Esophagus squamous epithelium (tissue), 5 donors: ENCODE measurements at places on chromosomes 1 and 21.

DNA sequence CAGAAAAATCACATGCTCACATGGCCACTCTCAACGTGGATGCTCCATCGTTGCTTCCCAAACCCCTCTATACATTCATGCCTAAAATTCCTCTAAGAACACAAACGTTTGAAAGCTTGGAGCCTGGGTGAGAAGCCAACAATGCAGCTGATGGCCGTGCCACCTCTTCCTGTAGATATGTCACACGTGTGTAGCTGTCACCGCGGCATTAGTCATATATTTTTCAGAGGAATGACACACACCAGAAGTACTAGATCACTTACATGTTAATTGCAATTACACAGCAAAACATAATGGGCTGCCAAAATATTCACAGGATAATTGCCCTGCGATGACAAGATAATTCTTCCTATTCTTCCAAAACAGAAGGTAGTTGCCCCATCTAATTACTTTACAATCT is 112.7 kb upstream of the BACE2 start:
- no peak for DNase-seq

- no peak for DNase-seq
These were observed 28.8 kb downstream of the QSOX1 start for GRCh38 chr1:180183426-180183825.

- no peak for DNase-seq
These were observed 70.4 kb upstream of the ABCG1 start for GRCh38 chr21:42148584-42148983.

- DNase-seq: no peak
These were observed 12.8 kb upstream of the PHC2 start for GRCh38 chr1:33443705-33444180.

DNA sequence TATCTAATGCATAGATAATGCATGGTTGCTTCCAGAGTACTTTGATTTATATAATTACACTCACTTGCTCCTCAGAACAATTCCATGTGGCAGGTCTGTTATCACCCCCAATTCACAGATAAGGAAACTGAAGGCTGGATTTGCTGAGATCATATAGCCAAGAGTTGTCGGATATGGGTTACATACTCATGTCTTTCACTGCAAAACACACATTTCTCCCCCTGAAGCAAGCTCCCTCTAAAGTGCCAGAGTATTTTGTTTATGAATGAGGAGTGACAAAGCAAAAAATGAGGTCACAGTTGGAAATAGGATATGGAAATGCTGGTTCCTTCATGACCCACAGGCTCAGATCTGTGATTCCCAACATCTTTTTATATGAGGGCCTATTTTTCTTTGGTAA is 134.2 kb downstream of the ROR1 start:
- DNase-seq: no peak

DNA sequence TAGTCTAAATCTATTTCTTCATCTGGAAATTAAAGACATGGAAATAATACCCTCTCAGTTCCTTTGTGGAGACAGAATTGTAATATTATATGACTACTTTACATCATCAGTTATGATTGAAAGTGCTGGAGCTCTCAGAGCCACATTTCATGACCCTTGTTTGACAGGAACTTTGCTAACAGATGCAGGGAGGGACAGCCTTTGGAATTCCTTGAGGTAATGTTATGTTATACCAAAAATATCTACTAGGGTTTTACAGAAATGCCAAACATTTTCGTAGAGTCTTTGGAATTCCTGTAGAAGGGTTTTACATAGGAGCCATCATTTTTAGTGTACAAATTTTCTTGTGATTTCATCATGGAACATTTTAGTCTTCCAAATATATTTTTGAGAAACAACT is 57.4 kb upstream of the ADAMTS5 start:
- no peak for DNase-seq

DNA sequence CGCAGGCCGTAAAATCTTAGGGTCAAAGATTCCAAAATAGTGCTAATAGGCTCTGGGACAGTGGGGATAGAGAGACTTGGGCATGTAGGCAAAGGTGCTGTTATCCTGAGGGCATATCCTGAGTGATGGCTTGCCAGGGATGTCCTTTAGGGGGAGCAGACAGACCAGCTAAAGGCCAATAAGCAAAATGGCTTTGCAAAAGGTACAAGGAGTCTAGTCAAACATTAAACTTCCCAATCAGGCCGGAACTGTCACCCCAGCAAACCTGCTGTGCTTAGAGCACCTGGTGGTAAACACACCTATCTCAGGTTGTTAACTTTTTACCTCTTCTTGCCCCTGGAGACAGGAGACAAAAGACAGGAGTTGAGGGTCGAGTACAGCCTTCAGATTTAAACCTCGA is 49.1 kb downstream of the TRABD2B start:
- DNase-seq: no peak

- DNase-seq: no peak
These were observed 226.1 kb downstream of the KCTD3 start for GRCh38 chr1:215793180-215793579.

DNA sequence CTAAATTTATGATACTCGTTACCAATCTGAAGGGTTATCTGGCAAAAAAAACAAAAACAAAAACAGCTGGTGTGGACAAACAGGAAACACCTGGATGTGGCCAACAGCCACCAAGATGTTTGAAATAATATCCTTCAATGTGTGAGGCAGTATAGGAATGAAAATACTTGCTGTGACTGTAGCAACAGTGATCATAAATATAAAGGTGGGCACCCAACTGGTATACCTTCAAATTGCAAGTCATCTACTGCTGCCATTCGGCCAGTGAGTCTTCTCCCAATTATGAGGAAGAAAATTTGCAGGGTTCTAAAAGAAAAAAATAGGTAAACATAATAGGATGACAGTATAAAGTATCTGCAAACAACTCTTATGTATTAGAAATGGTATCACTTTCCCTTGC is 916 bp downstream of the YIPF1 start:
- DNase-seq: no peak

DNA sequence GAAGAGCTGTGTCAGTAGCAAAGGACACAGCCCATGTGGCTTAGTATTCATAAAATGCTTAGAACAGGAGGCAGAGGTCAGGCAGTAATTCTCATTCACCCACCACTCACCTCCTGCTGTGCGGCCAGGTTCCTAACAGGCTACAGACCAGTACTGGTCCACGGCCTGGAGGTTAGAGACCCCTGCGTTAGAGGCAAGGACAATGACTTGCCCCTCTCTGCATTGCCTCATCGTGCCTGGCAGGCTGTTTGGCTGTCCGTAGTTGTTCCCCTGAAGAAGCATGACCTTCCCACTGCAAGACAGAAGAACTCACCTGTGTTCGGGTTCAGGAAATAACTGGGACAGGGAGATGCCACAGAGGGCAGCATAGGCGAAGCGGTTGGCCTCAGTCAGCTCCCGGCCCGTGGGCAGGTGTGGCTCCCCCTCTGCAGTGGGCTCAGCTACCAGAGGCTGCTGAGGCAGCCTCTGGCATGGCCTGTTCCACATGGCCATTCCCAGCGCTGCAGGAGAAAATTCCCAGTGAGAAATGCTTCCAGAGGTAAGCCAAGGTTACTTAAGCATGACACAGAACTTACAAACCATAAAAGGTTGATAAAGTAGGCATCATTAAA is 19.3 kb downstream of the TMCO4 start:
- no peak for DNase-seq

DNA sequence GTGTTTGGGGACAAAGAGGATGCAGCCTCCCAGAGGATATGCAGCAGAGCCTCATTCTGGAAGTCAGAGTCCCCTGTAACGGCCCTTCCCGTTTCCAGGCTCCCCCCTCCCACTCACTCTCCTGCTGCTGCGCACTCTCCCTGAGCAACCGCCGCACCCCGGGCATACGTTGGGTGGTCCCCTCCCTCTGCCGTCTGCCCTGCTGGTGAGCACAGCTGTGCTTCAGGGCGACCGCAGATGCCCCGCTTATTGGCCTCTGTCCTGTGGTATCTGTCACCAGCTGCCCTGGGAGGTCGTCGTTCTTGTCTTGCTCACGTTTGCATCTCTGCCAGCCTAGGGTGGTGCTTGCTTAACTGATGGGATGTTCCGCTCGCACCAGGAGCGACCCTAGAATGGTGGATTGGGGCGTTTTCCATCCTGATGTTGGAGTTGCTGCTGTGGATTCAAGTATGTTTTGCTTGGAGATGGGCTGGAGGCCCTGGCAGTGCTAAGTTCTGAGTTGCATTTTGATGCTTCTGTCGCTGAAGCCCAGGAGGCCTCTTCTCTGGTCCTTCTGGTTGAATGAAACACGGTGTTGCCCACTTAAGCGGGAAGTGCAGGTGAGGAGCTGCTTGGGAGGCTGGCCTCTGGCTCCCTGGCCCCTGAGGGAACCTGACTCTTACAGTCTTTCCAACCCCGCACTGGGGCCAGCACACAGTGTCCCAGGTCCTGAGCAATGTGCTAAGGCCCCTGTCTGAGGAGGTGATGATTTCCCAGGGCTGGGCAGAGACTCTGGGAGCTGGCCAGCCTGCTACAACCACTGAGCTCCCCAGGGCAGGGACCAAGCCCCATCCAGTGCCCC is 3.2 kb downstream of the TMEM201 start:
- no peak for DNase-seq

DNA sequence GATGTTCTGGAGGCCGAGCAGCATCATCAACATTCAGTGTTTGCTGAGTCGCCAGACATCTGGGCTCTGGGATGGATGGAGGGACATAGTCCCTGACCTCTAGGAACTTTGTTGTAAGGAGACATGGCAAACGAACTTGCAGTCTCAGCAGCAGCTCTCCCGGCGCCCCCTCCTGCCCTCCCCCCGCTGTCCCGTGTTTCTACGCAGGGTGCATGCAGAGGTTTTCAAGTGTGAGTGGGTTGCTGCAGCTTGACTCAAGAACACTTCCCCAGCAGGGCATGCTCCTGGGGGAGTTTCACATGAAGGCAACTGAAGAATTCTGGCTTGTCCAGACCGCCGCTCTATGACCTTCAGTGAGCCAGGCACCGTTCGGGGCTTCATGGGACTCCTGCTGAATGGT is 121.9 kb downstream of the CAMTA1 start:
- DNase-seq: no peak

- DNase-seq: no peak
These were observed 29.1 kb upstream of the TADA1 start for GRCh38 chr1:166905136-166905535.

DNA sequence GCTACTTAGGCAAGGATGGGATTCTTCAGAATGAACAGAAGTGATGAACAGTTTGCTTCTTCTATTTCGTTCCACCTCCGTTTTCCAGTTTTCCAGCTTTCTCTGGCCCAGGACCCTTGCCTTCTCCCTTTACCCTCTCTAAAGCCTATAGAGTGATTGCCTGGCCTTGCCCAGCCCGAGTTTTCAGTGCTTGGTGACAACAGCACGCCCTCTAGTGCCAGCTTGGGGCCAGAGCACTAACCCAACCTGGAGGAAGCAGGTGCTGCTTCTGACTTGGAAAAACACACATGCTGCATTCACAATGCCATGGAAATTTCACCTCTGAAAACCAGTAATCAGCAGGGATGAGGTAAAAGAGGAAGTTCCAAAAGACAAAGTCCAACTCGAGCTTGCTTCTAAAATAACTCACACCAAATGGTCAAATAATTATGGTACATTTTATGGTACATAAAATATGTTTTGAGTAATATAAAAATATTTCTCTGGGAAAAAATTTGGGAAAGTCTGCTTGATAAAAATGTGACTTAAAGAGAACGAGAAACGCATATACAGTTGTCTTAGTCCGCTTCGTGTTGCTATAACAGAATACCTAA is 26.1 kb downstream of the UBE2T start:
- no peak for DNase-seq

DNA sequence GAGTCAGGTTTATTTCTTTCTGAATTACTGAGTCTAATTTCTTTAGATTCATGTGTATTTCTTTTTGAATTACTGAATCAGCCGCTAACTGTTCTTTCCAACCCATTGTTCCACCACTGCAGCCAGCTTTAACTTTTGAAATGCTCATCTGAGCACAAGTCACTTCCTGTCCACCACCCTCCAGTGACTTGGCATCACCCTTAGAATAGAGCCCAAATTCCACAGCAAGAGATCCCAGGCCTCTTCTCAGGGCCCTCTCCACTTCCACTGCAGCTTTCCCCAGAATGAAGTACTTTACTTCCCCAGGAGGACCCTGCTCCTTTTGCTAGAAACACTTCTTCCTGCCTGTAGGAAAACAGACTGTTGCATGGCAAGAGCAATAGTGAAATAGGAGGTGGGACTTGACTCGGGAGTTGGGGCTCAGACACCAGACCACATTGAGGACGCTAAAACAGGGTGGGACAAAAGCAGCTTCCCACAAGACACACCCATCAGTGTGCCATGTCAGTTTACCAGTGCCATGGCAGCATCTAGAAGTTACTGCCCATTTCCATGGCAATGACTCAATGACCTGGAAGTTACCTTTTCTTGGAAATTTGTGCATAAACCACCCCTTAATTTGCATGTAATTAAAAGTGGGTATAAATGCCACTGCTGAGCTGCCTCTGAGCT is 56.5 kb upstream of the ADAR start:
- no peak for DNase-seq

DNA sequence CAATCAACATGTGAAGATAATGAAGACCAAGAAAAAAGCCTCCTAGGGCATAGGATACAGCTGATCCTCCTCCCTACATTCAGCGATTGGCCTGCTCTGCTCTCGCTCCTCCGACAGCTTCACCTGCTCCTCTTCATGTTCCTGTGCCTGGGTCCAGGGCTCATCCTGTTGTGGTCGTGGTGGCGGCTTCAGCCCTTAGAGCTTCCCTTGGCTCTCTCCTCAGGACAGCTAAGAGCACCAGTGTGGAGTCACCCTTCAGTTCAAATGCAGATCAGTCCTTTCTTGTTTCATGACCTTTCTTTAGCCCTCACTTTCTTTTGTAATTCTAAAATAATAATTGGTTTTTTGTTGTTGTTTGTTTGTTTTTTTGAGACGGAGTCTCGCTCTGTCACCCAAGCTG is 18.7 kb downstream of the CNN3 start:
- DNase-seq: no peak

DNA sequence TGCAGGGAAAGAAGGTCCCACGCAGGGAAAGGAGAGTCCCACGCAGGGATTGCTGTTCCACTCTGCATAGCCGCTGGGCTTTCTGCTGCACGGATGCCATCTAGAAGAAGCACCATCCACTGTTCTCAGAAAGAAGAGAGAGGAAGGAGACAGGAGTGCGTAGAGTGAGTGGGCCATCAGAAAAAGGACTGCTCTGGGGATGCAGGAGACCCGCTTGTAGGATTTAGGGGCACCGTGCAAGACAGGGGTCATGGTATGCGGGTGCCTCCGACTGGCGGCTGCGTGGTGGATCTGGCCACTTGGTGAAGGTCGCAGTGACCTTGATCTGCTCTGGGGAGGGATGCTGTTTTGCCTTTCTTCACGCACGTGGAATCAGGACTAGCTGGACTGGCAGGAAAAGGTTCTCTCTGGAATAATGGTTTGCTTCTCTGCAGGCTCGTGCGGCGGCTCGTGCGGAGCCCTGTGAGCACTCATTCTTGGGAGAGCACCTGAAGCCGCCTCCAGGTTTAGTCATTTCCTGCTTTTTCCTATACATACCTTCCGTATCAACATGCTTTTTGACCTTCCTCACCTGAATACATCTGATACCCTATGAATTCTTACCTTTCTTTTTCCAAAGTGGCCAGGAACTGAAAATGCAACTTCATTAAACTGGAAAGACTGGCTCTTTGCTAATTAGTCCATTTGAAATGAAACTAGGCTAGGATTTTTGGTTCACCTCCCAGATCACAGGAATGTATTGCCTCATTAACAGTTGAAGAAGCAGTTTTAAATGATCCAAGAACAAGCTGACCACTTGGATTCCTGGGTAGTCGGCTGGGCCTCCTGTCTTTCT is 181.6 kb downstream of the KIF26B start:
- DNase-seq: no peak

GRCh38 chr21:41729701-41730366 is 37.0 kb downstream of the RIPK4 start:
- no peak for DNase-seq

- DNase-seq: no peak
These were observed 32.5 kb upstream of the KIF1B start for GRCh38 chr1:10177876-10178275.

GRCh38 chr1:229991724-229992333 is 75.2 kb upstream of the GALNT2 start:
- DNase-seq: no peak
